CD8-positive, alpha-beta memory T cell (primary cell): ENCODE measurements at places on chromosomes 4 and X. TPM values are rescaled to one million over a fixed set of nuclear protein-coding genes. Genes with fewer than 3 reads are reported as not detected.

- no peaks in the 10 kb centered on the region for H3K36me3 ChIP-seq
- H3K27ac ChIP-seq = no peak overlapping the region
- no peaks in the 10 kb centered on the region for H3K27me3 ChIP-seq
- no peak overlapping the region for H3K4me3 ChIP-seq
These were observed 25.8 kb upstream of the LIMCH1 start for GRCh38 chr4:41512136-41512535.

GRCh38 chr4:16938512-16939040 lies 40.1 kb upstream of the LDB2 start:
- no peak overlapping the region for H3K27ac ChIP-seq
- no peaks in the 10 kb centered on the region for H3K4me1 ChIP-seq
- no peak for DNase-seq
- H3K27me3 ChIP-seq = no peaks in the 10 kb centered on the region
- H3K4me3 ChIP-seq = no peak overlapping the region
- no peaks in the 10 kb centered on the region for H3K36me3 ChIP-seq

- H3K4me3 ChIP-seq = no peak overlapping the region
- DNase-seq = no peak
- H3K27ac ChIP-seq = no peak overlapping the region
- no peaks in the 10 kb centered on the region for H3K27me3 ChIP-seq
- no peaks in the 10 kb centered on the region for H3K36me3 ChIP-seq
These were observed 227.5 kb upstream of the STK26 start for GRCh38 chrX:131795442-131796229.

- peak overlapping the region; percentile 80 for H3K27ac ChIP-seq
- no peak for DNase-seq
These were observed 4.6 kb upstream of the KANTR start for GRCh38 chrX:53089224-53089842.

Gene KIF4A
- 16.5 TPM for total RNA-seq

Gene CA5B
- 9.0 TPM for total RNA-seq
